A549 treated with ZK216348 at 1 μM for 4 hours (cell line): ENCODE measurements at places on chromosomes 6 and 20. TPM values are rescaled to one million over a fixed set of nuclear protein-coding genes. Genes with fewer than 3 reads are reported as not detected.

The TSBP1 gene
- not detected in 5 replicates for total RNA-seq

The CTAGE9 gene
- total RNA-seq = not detected in 5 replicates

The GGTLC1 gene
- not detected in 5 replicates for total RNA-seq

The MUCL3 gene
- 0.08 to 0.17 TPM (median 0.10 TPM) in 5 replicates for total RNA-seq

The SMIM8 gene
- 2.6 to 4.8 TPM (median 3.7 TPM) in 5 replicates for total RNA-seq

The OTOR gene
- total RNA-seq = not detected in 5 replicates

The GRM1 gene
- 0.02 to 0.11 TPM in 2 of 5 replicates, not detected in the others for total RNA-seq

The WFDC12 gene
- not detected in 5 replicates for total RNA-seq

The SYNGAP1 gene
- 3.7 to 9.2 TPM (median 5.1 TPM) in 5 replicates for total RNA-seq

The ADGRF5 gene
- not detected in 5 replicates for total RNA-seq

The GSTA2 gene
- total RNA-seq = 0.21 to 0.24 TPM in 2 of 5 replicates, not detected in the others

The HNF4A gene
- 11.4 to 21.3 TPM (median 16.5 TPM) in 5 replicates for total RNA-seq
